ENCODE measurements at places on chromosomes 7 and 10. TPM values are rescaled to one million over a fixed set of nuclear protein-coding genes. Genes with fewer than 3 reads are reported as not detected.

The CDH23 gene
- 10.3 TPM for total RNA-seq

The DRGX gene
- not detected for total RNA-seq

The ZNF479 gene
- total RNA-seq: not detected

The TMEM196 gene
- not detected for total RNA-seq

The SPDYE9 gene
- not detected for total RNA-seq

The INHBA gene
- 0.09 TPM for total RNA-seq

The AGAP5 gene
- 8.3 TPM for total RNA-seq

The VPS37D gene
- total RNA-seq: 7.0 TPM

The ANKRD1 gene
- total RNA-seq: 0.09 TPM

The ARMS2 gene
- not detected for total RNA-seq

GRCh38 chr10:69878038-69878437, 76.3 kb downstream of the COL13A1 start:
- no peaks in the 10 kb centered on the region for H3K27me3 ChIP-seq
- no peak overlapping the region for H3K27ac ChIP-seq
- no peaks in the 10 kb centered on the region for H3K36me3 ChIP-seq
- H3K4me1 ChIP-seq: peaks cover 35% of the 10 kb centered on the region
- DNase-seq: no peak

- no peaks in the 10 kb centered on the region for H3K36me3 ChIP-seq
- peaks cover 74% of the 10 kb centered on the region for H3K4me1 ChIP-seq
- no peak for DNase-seq
- no peak overlapping the region for H3K4me3 ChIP-seq
- H3K27me3 ChIP-seq: no peaks in the 10 kb centered on the region
Measured at GRCh38 chr7:86965727-86966120, 93.7 kb downstream of the ELAPOR2 start.

DNA sequence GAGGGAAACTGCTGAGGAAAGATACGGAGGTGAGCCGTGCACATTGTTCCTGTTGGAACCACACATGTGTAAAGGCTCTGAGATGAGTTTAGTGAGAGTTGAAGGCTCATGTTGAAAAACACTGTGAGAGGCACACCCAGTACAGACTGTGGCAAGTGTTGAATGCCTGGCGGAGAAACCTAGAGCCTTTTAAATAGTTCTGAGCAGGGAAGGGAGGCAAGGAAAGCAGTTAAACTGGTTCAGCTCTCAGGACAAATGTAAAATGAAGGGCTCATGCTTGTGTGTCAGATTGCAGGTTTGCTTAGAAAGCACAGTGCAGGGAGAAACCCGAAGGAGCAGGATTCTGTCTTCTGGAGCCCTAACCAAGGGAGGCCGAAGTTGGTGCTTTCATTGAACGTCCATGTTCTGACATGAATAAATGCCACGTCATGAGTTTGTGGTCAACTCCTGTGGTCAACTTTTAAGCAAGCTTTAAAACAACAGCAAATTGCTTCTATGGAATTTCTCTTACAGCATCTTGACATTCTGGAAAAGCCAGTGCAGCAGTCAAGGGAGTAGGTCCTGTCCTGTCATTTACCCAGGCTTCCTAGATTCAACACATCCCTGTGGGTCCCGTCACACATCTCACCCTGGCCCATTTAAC, 650.9 kb upstream of the GALNT17 start:
- no peaks in the 10 kb centered on the region for H3K27me3 ChIP-seq
- no peak overlapping the region for H3K27ac ChIP-seq
- DNase-seq: no peak
- no peak overlapping the region for H3K4me3 ChIP-seq

- H3K27me3 ChIP-seq: no peaks in the 10 kb centered on the region
- H3K36me3 ChIP-seq: no peaks in the 10 kb centered on the region
- H3K27ac ChIP-seq: no peak overlapping the region
- no peak for DNase-seq
- no peak overlapping the region for H3K4me3 ChIP-seq
Measured at GRCh38 chr7:140391634-140392033, 6.7 kb downstream of the SLC37A3 start.

DNA sequence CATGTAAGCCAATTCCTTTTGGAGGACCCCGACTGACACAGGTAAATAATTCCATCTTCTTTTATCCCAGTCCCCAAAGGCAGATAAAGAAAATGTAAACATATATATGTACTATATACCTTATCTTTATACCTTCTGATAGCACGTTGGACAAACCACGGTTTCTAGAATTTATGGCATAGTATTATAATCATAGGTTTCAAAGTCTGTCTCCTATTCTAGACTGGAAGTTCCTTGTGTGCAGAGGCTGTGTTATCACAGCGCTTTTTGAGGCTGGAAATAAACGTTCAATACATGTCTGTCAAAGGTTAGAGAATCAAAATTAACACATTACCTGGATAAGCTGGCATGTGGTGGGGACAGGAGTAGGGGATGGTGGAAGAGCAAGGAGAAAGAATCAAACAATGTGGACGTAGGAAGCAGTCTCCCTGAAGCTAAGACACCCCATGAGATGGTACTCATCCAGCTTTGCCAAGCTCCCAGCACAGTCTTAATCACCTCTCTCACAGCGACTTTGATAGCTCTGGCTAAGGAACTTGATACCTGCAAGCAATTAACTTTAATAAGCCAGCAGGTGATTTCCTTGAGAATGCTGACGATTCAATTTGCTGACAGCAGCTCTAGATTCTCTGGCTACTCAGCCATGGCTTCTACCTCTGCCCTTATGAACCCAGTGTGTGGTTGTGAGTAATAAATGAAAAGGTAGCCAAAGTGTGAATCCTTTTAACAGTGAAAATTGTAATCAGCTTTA, 208.4 kb upstream of the LRRTM3 start:
- no peak overlapping the region for H3K27ac ChIP-seq
- H3K4me1 ChIP-seq: no peaks in the 10 kb centered on the region
- no peak for DNase-seq
- no peak overlapping the region for H3K4me3 ChIP-seq
- no peaks in the 10 kb centered on the region for H3K27me3 ChIP-seq
- H3K36me3 ChIP-seq: no peaks in the 10 kb centered on the region

- H3K27ac ChIP-seq: peak overlapping the region; percentile 13
- peaks cover 14% of the 10 kb centered on the region for H3K4me1 ChIP-seq
- no peaks in the 10 kb centered on the region for H3K27me3 ChIP-seq
- no peak overlapping the region for H3K4me3 ChIP-seq
Measured at GRCh38 chr7:18140943-18141342, 113.3 kb upstream of the PRPS1L1 start.

DNA sequence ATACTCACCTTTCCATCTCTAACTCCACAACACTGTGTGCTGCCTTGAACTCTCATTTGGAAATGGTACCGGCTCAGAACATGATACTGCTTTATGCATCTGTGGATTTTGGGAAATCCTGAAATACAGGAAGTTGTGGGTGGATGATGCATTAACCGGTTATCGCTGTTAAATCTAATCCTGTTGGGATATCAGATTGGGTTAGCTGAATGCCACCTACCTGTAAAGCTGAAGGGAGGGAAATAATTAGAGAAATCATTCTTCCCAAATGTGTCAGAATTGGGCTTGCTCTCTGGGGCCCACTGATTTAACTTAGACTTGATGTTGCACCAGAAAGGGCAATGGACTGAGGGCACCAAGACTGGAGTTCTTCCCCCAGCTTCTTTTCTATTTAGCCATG, 54.0 kb downstream of the CH25H start:
- H3K4me3 ChIP-seq: no peak overlapping the region
- H3K36me3 ChIP-seq: no peaks in the 10 kb centered on the region
- no peak for DNase-seq
- H3K27me3 ChIP-seq: no peaks in the 10 kb centered on the region
- no peak overlapping the region for H3K27ac ChIP-seq

DNA sequence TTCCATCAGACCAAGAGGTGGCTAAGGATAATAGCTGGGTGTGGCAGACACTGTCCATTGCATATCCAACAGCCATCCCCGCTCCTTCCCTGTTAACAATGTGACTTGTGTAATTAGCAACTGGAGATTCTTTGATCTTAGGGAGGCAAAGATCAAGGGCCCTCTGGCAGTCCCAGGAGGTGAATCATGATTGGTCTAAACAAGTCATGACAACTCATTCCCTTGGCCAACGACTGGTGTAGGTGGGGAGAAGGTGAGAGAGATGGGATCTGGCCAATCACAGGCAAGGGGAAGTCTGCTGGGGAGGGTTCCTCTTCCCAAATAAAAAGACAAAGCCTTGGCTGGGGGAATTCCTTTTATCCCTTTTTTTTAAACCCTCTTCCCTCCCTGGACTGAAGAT, 46.2 kb upstream of the COMTD1 start:
- H3K36me3 ChIP-seq: no peaks in the 10 kb centered on the region
- no peaks in the 10 kb centered on the region for H3K27me3 ChIP-seq
- no peak for DNase-seq

GRCh38 chr10:72682638-72683037, 9.3 kb upstream of the MCU start:
- no peaks in the 10 kb centered on the region for H3K36me3 ChIP-seq
- H3K4me3 ChIP-seq: no peak overlapping the region
- H3K27me3 ChIP-seq: no peaks in the 10 kb centered on the region
- no peak for DNase-seq

DNA sequence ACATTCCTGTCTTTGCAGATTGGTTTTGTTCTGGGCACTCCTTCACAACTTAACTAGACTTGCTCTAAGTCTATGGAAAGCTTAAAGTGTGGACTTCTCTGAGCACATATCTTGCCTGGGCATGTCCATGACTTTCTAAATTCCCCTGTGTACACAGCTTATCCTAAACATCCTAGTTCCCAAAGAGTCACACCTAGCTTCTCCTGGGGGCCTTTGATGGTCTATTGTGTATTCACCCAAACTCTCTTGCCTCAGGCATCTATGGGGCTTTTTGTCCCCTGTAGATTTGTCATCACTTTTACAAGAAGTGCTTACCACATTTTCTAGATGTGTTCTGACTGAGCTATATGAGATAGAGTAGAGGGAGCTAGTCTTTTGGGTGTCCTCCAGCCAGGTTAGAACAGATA, 12.2 kb upstream of the ZNF488 start:
- DNase-seq: no peak
- no peaks in the 10 kb centered on the region for H3K4me1 ChIP-seq
- H3K36me3 ChIP-seq: no peaks in the 10 kb centered on the region
- H3K27ac ChIP-seq: no peak overlapping the region
